ENCODE measurements at places on chromosomes 13 and 19. TPM values are rescaled to one million over a fixed set of nuclear protein-coding genes. Genes with fewer than 3 reads are reported as not detected.

GRCh38 chr13:44218501-44219240 lies 155.0 kb upstream of the SERP2 start:
- no peak for DNase-seq
- no peak overlapping the region for H3K4me3 ChIP-seq
- no peak overlapping the region for H3K27ac ChIP-seq
- no peaks in the 10 kb centered on the region for H3K36me3 ChIP-seq
- no peaks in the 10 kb centered on the region for H3K4me1 ChIP-seq
- no peaks in the 10 kb centered on the region for H3K27me3 ChIP-seq

Gene C13orf46
- total RNA-seq: 0.21 TPM

DNA sequence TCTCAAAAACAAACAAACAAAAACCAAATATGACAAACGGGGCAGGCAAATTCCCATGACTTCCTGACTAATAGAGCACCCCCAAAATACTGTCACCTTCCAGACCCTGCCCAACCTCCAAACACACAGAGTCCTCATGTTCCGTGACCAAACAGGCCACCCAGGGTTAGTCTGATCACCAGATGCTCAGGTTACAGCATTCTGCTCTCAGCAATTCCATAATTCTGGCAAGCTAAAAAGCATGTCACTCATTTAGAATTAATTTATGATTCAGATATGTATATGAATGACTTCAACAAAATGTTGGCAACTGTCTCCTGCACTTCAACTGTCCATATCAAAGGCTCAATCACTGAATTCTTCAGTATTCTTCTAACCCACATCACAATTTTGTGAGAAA lies 52.4 kb downstream of the ZIC5 start:
- DNase-seq: no peak
- H3K36me3 ChIP-seq: no peaks in the 10 kb centered on the region
- no peak overlapping the region for H3K4me3 ChIP-seq
- H3K4me1 ChIP-seq: no peaks in the 10 kb centered on the region

DNA sequence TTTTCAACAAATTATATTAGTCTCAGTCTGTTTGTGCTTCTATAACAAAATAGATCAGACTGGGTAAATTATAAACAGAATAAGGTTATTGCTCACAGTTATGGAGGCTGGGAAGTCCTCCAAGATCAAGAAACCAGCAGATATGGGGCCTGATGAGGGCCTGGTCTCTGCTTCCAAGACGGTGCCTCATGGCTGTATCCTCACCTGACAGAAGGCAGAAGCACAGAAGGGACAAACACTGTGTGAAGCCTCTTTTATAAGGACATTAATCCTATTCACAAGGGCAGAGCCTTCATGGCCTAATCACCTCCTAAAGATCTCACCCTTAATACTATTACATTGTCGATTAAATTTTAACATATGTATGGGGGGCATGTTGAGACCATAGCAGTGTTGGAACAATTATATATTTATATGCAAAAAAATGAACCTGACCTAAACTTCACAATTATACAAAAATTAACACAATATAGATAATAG lies 12.7 kb downstream of the F10 start:
- no peak overlapping the region for H3K4me3 ChIP-seq
- H3K27me3 ChIP-seq: no peaks in the 10 kb centered on the region
- H3K4me1 ChIP-seq: no peaks in the 10 kb centered on the region
- no peaks in the 10 kb centered on the region for H3K36me3 ChIP-seq

- H3K27me3 ChIP-seq: no peaks in the 10 kb centered on the region
- DNase-seq: no peak
- H3K4me1 ChIP-seq: peaks cover 3% of the 10 kb centered on the region
- no peak overlapping the region for H3K4me3 ChIP-seq
These were observed 107.9 kb upstream of the SLC7A1 start for GRCh38 chr13:29703421-29703820.

DNA sequence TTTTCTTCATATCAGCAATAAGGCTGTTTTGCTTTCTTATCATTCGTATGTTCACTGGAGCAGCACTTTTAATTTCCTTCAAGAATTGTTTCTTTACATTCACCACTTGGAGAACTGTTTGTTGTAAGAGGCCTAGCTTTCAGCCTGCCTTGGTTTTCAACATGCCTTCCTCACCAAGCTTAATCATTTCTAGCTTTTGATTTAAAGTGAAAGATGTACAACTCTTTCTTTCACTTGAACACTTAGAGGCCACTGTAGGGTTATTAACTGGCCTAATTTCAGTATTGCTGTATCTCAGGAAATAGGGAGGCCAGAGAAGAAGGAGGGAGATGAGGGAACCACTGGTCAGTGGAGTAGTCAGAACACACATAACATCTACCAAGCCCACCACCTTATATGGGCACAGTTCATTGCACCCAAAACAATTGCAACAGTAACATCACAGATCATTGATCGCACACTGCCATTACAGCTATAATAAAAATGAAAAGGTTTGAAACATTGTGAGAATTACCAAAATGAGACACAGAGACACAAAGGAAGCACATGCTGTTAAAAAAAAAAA lies 181.4 kb upstream of the TUBA3C start:
- no peak overlapping the region for H3K4me3 ChIP-seq
- H3K36me3 ChIP-seq: no peaks in the 10 kb centered on the region
- H3K27me3 ChIP-seq: no peaks in the 10 kb centered on the region
- no peak for DNase-seq
- no peaks in the 10 kb centered on the region for H3K4me1 ChIP-seq

Gene ZFR2
- 14.5 TPM for total RNA-seq

Gene LHFPL6
- total RNA-seq: 17.0 TPM

DNA sequence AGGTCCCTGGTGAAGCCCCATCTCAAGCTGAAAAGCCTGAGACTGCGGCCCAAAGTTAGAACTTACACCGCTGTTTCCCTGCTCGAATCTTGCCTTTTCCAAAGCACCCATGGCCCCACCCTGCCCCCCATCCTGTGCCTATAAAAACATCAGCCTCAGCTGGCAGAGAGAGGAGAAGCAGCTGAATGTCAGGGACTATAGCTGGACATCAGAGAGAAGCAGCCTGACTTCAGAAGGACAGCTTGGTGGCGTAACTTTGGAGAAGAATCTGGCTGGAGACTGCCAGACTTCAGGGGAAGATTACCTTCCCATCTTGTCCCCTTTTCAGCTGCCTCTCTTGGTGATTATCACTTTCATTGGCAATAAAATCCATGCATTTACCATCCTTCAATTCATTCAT lies 9.3 kb upstream of the RCBTB2 start:
- H3K4me3 ChIP-seq: peak overlapping the region; percentile 13
- no peaks in the 10 kb centered on the region for H3K36me3 ChIP-seq
- DNase-seq: no peak
- H3K27me3 ChIP-seq: no peaks in the 10 kb centered on the region

Gene GIPR
- total RNA-seq: 1.3 TPM

GRCh38 chr13:94495806-94496205 lies 16.3 kb upstream of the DCT start:
- no peak overlapping the region for H3K27ac ChIP-seq
- no peaks in the 10 kb centered on the region for H3K4me1 ChIP-seq
- no peak for DNase-seq
- H3K27me3 ChIP-seq: no peaks in the 10 kb centered on the region
- no peaks in the 10 kb centered on the region for H3K36me3 ChIP-seq

DNA sequence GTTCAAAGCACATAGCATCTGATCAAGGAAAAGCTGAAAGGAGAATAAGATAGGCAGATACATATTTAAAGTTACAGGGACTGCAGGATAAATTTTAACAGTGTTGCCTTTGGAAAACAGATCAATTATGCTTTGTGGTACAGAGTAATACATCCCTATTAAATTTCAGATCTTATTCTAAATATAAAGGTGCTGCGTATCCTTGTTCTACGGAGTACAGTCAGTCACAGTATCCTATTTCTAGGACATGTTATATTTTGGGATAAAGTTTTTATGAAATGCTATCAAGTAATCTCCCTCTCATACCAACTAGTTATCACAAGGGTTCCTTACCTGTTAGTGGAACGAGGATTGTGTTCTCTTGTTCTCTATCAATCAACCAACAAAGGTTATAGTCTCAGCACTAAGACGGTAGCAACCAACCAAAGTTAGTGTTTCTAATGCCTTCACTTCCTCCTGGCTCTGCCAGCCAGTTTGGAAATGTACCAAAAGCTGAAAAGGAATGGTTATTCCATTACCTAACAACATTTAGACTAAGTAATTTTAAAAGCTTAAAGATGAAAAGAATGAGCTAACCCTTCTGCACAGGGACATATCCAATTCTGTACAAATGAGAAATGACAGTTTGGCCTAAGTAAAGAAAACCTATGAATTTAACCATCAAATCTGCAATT lies 35.2 kb downstream of the TSC22D1 start:
- no peaks in the 10 kb centered on the region for H3K27me3 ChIP-seq
- H3K4me3 ChIP-seq: no peak overlapping the region
- no peak for DNase-seq
- no peaks in the 10 kb centered on the region for H3K4me1 ChIP-seq

DNA sequence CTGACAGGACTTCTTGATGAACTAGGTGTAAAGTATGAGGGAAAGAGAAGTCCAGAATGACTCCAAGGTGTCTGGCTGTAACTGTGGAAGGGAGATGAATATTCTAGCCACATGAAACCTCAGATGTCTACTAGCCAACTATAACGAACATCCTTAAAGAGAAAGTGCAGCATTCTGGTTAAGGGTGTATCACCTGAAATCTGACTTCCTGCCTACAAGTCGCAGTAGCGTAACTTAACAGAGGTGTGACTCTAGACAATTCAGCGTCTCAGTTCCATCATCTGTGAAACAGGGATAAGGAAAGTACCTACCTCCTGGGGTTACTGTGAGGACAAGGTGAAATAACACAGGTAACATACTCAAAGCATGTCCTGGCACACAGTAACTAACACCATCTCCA lies 145.7 kb upstream of the FBXL3 start:
- no peaks in the 10 kb centered on the region for H3K27me3 ChIP-seq
- DNase-seq: no peak
- no peak overlapping the region for H3K4me3 ChIP-seq
- peaks cover 12% of the 10 kb centered on the region for H3K36me3 ChIP-seq
- no peak overlapping the region for H3K27ac ChIP-seq

- peaks cover 5% of the 10 kb centered on the region for H3K27me3 ChIP-seq
- DNase-seq: no peak
- H3K36me3 ChIP-seq: no peaks in the 10 kb centered on the region
- no peak within 1 kb of the TSS for H3K27ac ChIP-seq
These were observed at the start of gene FFAR2 for GRCh38 chr19:35447606-35448469. Gene FFAR2, plus strand, starts transcription at chr19:35448257. Its CDS starts 1,458 bp downstream, at chr19:35449715.

Gene POMP
- total RNA-seq: 111 TPM

Gene IGFL1
- total RNA-seq: not detected

Gene GGN
- total RNA-seq: 2.7 TPM

Gene TRPM4
- total RNA-seq: 11.3 TPM
